ENCODE measurements at places on chromosomes 5 and 9.

- no peak for DNase-seq
Observed at GRCh38 chr5:52598968-52599367, 188.7 kb upstream of the ITGA1 start.

DNA sequence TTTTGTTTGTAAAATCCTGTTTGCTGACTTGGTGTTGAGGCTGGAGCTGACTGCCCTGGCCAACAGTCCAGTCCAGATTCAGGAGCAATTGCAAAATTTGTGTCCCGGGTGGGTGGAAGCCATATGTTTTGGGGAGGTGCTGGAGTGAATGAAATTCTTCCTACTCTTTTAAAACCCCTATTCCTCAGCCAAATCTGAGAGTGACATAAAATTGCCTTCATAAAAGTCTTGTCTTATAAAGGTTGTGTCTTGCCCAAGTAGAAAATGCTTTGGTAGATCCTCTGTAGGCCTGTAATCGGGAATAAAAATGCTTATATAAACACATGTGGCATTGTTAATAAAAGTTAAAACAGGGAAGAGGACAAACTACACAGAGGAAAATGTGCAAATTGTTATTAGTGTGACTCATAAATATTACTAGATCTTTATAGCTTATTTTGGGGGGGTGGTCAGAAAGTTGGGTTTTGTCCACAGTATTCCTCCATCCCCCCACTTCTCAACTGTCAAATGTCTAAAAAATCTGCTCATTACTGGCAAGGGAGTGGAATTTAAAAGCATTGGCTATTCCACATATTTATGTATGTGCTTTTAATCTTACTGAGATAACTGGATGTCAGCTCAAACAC, 45.6 kb downstream of the NNT start:
- no peak for DNase-seq

DNA sequence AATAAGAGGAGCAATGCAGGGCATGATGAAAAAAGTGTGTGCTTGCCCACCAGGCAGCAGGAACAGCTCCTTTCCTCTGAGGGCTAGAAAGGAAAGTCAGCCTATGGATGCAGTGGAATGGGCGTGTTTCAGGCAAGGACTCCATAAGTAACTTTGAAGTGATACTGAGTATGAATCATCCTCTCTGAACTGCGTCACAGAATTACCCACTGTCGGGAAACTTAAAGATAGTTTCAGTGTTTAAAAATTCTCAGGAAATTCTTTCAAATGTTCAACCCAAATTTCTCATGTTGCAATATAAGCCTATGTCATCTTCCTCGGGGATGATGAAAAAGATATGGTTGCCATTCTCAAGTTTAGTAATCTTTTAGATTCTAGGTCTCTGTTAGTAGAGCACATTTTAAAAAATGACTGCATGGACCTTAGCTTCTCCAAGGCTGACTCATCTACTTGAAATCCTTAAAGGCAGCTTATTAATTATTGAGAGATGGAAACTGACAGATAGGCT, 27.7 kb downstream of the PTCD2 start:
- no peak for DNase-seq

- DNase-seq = no peak
Observed at GRCh38 chr9:132849185-132849706, 28.8 kb downstream of the AK8 start.

- no peak for DNase-seq
Observed at GRCh38 chr5:143850050-143850683, 38.2 kb downstream of the HMHB1 start.

DNA sequence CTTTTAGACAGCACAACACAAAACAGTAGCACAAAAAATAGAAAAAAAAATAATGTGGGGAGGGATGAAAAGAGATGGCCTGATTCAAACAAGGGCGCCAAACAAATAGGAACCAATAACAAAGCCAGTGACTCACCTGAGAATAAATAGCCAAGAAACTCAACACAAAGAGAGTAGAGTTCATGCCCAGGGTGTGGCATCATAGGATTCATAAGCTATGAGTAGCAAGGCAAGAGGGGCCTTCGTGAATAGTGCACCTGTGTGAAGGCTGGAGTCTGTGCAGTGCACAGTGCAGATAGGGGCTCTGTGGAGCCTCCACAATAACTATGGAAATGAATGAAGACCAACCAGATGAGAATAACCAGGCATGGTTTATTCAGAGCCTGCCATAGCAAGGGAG, 541.7 kb downstream of the SPOCK1 start:
- DNase-seq = no peak

GRCh38 chr5:111997711-111998110, 240.7 kb upstream of the NREP start:
- peak; percentile 6 for DNase-seq

DNA sequence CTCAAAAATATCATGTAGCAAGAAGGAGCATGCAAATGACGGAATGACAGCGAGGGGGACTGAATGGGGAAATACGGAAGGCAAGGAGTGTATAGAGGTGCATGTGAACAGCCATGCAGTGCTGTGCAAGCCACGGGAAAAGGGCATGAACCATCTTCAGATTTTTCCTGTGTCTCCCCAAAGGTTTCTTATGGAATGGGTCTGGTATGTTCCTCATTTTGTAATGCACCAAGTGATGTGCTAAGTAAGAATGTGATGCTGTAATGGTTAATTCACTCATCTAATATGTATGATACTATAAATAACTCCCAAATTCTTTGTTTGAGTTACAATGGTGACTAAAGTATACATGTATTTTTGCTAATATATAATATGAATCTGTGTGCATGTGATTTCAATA, 99.0 kb upstream of the DAB2 start:
- no peak for DNase-seq

- no peak for DNase-seq
Observed at GRCh38 chr9:110777196-110777875, 108.7 kb downstream of the MUSK start.

- no peak for DNase-seq
Observed at GRCh38 chr5:169696621-169697510, 59.8 kb downstream of the DOCK2 start.

- DNase-seq = no peak
Observed at GRCh38 chr5:113089653-113090335, 113.2 kb downstream of the DCP2 start.

- DNase-seq = no peak
Observed at GRCh38 chr5:111756581-111757354, at the start of gene NREP. TSS of gene NREP (minus strand) at chr5:111757194. CDS start at chr5:111755772, 1,422 bp downstream.

DNA sequence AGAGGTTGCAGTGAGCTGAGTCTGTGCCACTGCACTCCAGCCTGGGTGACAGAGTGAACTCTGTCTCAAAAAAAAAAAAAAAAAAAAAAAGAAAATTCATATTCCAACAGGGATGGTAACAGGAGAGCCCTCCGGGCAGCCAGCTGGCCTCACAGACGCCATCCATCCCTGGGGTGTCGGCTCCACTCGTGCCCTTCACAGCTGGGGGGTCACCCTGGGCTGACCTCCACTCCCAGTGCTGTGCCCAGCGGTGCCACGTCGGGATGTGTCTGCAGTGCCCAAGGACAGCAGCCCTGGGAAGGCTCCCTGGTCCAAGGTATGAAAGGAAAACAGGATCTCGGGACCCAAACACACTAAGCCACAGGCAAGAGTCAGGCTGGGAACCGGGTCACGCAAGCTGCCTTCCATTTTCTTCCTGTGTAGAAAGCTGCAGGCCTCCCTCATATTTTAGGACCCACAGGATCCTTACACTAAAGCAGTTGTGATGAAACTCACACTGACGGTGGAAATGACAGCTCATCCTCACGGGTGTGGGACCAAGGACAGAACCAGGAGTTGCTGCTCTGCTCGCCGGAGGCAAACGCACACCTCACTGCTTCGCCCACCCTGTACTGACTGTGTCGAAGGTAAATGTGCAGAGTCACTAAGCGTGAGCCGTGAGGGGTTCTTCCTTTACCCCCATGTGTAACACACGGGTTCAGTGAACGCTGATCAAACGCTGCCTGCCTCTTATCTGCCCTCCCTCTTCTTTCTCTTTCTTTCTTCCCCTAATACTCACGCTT, 5.3 kb downstream of the SLC12A7 start:
- no peak for DNase-seq

- DNase-seq = no peak
Observed at GRCh38 chr5:68652534-68652965, 437.0 kb downstream of the PIK3R1 start.

DNA sequence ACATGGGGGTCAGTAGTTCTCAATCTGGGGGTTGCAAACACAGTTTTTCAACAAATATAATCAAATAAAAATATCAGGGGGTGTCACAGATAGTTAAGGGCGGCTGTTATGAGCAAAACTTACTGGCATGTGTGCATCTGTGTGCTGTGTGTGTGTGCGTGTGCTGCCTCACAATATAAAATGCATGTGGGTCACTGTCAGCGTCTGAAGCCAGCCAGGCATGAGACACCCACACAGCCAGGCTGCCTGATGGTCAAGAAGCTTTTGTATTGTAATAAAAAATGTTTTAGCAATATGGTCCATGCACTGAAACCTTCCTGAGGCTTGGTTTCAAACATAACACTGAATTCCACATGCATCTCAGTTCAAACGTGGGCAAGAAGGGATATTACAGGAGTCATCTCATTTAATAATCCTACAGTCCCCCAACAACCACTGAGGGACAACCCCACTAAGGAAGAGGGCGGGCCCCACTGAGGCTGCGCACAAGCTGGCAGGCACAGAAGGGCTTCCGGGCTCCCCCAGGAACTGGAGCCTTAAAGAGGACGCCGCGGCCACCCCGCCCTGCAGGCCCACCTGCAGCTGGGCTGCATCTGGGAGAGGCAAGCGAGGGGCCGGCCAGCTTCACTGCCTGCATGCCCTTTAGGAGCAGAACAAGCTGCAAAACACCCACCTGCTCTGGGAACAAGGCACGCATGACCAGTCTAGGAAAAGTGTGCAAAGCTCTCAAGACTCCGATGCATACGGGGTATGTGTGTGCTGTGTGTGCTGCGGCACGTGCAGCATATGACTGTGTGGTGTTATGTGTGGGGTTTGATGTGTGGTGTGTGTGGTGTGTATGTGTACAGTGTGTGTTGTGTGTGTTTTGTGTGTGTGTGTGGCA, 14.1 kb downstream of the SEMA4D start:
- DNase-seq = no peak

DNA sequence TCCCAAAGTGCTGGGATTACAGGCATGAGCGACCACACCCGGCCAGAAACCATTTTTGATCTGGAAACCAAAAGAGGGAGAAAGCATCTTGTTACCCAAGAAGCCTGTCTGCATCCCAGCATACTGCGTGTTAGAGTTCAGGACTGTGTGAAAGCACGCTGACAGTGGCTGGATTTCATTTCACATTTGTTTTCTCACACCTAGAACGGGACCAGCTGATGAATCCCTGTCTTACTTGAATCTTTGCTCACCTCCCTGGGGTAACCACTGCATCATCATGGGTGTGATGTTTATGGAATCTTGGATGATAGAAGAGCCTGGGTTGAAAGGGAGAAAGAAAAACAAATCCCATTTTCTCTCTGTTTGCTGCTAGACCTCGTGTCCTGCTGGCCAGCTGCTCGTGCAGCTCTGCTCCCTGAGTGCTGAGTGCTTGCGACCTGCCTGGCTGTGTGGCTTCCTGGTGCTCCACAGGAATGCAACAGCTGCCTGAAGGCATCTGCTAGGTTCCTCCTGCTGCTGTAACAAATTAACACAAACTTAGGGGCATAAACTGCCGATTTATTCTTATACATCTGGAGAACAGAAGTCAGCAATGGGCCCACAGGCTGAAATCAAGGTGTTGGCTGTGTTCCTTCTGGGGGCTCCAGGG, 378.3 kb upstream of the DAP start:
- no peak for DNase-seq

- DNase-seq = no peak
Observed at GRCh38 chr5:174423558-174423957, 300.8 kb upstream of the MSX2 start.

DNA sequence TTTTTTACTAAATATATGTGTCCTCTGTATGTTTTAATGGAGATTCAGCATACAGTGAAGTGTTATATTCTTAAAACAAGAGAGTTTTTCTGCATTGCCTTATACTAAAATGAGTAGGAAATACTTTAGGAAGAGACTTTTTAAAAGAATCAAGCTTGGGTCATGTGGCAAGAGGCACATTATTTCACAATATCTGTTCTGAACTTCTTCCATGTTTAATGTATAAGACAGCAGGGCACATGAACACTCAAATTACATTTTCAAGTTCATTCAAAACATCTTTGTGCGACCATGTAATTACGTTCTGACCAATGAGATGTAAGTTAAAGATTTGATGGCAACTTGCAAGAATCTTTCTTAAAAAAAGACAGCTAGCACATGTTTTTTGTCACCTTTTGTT, 1055.9 kb downstream of the NR2F1-AS1 start:
- no peak for DNase-seq

DNA sequence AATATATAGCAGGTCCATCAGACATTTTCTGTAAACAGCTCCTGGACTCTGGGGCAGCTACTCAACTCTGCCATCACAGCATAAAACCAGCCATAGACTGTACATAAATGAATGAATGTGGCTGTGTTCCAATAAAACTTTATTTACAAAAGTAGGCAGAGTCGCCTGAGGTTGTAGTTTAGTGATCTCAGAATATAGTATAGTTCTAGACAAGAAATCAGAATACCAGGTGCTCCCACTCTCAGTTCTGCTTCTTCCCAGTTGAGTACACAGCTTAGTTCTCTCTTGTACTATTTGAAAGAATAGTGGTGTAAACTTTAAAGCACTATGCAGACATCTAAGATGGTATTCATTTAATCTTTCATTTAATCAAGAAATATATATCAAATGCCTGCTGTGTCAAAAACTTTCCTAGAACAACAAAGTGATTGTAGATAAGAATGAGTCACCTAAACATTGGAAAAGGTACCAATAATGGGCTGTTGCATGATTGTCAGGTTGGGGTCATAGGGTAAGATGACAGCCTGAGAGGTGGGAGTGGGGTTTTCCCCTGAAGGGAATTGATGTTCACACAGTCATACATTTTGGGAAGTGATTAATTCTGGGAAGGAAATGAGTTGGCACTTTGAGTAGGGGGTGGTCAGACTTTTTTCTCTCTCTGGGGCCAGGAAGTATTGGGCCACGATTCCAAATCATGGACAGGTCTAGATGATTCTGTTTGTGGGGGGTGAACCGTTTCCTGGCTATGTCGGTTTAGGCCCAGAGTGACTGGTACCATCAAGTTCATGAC, 37.0 kb downstream of the TNFSF8 start:
- no peak for DNase-seq

DNA sequence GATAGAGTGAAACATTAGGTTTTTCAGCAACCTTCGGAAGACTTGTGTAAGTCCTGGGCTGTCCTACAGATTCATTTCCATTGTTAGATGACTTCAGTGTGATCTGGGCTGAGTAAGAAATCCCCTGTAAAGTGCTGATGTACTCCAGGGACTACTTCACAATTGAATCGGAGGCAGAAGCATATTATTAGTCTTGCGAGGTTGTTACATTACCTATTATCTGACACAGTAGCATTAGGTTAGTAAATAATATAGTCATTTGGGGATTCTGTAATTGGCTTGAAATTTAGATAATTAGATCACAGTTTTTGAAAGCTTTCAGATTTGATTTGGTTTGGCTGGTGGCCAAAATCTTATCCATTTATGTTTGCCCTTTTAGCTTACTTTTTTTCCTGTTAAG, 62.4 kb downstream of the DMRT1 start:
- DNase-seq = no peak
